ENCODE measurements at places on chromosomes 2 and 18.

- no peak for DNase-seq
These were observed 37.8 kb upstream of the OTOF start for GRCh38 chr2:26515771-26516170.

DNA sequence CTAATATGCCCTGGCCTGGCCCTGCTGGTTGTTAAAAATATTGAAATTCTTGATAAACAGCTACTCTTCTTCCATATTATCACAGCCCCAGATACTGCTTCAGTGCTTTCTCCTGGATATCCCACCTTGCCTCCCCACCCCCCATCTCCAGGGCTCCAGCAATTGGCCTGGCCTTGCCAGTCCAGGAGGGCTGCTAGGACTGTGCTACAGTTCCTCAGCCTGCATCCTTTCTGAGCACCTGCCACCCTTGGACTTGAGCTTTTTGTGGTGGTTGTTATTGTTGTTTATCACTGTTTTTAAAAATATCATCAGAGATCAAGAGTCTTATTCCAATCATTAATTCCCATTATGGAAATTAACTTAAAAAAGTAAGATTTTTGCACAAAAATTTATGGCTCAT is 13.5 kb downstream of the HNMT start:
- DNase-seq: no peak

GRCh38 chr18:48317781-48318381 is 91.3 kb downstream of the ZBTB7C start:
- no peak for DNase-seq

DNA sequence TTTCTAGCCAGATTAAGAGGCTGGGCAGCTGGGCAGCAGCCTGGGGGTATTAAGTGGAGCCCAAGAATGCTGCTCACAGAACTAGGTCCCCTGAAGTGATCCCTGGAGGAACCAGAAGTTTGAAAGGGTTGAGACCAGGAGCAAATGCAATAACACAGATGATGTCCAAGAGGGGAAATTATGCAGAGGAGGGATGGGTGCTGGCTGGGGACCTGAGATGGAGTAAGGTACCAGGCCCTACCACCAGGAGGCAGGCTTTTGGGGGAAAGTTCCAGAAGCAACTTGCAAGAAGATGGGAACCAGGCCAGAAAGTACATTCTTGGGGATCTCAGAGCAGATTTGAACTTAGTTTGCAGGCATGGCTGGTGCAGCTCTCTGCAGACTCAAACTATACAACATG is 175.1 kb downstream of the NCK2 start:
- no peak for DNase-seq

- DNase-seq: no peak
These were observed 22.2 kb upstream of the MYO3B start for GRCh38 chr2:170155723-170156253.

- DNase-seq: no peak
These were observed 17.6 kb upstream of the DNER start for GRCh38 chr2:229731916-229732315.

DNA sequence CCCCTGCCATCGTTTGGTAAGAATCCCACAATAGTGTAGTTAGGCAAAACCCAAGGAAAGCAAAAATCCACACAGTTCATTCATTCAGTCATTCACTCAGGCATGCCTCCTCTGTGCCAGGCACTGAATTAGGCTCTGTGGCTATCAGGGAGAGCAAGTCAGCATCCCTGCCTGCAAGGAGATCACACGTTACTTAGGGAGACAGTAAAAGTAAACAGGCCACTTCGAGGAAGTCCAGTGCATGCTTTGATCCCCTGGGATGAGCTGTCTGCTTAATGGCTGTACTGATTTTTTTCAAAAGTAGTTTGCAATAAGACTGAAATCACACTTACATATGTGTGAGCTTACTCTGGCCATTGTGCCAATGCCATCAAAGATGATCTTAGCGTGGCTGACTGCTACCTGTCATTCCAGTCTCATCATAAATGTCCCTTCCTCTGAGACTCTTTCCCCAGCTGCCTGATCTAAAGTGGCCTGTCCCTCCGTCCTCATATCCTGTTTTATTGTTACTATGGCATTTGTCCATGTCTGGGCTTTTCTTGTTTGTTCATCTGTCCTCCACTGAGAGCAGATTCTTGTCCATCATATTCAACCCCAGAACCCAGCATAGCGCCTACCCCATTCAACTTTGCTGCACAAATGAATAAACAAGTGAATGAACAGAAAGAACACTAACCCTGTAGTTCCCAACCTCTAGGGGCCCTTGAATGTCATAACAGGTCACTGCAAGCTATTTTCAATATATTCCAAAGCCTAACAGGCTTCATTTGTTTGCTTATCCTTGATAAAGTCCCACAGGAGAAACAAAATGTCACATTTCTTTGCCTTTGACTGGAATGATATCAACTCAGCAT is 84.1 kb downstream of the GALNT14 start:
- no peak for DNase-seq

GRCh38 chr2:168589236-168590211 is 133.5 kb downstream of the CERS6 start:
- DNase-seq: no peak

DNA sequence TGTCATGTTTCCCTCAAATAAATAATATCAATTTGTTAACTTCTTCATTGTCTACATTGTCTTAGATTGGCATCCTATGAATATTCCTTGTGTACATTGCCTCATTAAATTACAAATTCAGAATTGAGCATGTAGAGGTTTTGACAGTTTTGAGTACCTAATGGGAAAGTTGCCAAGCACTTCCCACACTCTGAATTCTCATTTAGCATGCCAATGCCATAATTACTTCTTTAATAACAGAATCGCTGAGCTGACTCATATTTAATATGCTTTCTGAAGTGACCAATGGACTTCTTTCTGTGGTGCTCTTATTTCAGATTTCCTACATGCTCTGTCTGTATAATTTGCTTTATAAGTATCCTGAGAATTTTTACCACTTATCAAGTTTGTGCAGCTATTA is 114.4 kb upstream of the NOL4 start:
- DNase-seq: no peak

DNA sequence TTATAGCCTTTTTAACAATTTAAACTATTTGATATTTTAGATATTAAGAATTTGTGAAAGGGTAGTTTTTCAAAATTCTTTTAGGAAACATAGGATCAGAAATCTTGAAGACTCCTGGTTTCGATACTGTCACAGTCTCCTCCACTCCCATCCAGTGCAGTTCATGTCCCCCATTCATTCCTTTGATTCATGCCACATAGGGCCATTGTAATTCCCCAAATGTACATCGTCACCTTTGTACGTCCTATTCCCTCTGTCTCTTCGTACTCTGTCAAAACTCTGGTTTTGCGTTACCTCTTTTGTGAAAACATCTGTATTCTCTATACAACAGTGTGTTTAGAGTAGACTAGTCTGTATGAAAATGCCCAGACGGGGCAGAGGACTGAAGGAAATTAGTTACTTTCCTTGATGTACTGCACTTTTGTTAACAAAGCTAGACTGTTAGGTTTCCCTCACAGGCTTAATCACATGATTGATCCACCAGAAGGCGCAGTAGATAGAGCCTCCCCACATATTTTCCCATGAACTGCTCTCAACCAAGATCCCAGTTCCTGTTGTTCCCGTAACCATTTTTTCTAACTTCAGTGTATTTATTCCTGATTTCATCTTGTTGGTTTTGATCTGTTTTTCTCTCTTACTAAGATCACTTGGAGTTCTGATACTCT is 2.5 kb downstream of the MRPL35 start:
- no peak for DNase-seq

GRCh38 chr2:29816651-29817050 is 104.7 kb downstream of the ALK start:
- DNase-seq: no peak

DNA sequence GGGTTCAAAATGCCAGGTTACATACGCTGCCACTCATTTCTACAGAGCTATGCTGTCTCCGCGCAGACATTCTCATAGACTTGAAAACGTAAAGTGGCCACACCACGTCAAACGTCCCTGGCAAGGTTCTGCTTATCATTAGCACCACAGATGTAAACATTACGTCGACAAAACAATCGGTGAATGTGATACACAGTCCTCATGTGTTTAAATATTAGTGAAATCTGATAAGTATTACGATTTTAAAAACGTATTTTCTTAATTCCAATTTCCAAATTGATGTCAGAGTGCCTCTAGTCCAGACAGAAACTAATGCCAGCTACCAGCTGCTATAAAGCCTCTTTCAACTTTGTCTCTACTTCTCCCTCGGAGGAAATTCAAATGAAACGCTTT is 1.2 kb downstream of the STK17B start:
- no peak for DNase-seq

- DNase-seq: no peak
These were observed 5.2 kb upstream of the CTDSP1 start for GRCh38 chr2:218394298-218395089.

DNA sequence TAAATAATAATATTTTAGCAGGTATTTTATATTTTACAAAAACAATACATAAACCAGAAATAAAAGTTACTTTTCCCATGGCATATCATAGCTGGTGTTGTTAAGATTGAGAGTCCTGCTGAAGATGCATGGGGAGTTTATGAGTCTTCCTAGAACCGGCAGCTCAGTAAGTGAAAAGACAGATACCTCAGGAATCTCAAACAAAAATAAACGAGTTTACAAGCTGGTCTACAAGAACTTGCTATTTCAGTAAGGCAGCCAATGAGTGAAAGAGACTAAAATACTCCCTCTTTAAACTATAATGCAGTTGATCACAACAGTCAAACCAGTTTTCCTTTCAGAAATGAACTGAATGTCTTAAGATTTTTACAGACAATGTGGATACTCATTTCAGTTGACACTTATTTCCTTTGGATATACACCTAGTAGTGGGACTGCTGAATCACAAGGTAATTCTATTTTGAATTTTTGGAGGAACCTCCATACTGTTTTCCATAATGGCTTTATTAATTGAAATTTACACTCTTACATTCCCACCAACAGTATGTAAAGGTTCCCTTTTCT is 8.9 kb downstream of the GAREM1 start:
- DNase-seq: no peak

GRCh38 chr18:50627594-50628532 is 68.0 kb downstream of the MAPK4 start:
- DNase-seq: no peak

DNA sequence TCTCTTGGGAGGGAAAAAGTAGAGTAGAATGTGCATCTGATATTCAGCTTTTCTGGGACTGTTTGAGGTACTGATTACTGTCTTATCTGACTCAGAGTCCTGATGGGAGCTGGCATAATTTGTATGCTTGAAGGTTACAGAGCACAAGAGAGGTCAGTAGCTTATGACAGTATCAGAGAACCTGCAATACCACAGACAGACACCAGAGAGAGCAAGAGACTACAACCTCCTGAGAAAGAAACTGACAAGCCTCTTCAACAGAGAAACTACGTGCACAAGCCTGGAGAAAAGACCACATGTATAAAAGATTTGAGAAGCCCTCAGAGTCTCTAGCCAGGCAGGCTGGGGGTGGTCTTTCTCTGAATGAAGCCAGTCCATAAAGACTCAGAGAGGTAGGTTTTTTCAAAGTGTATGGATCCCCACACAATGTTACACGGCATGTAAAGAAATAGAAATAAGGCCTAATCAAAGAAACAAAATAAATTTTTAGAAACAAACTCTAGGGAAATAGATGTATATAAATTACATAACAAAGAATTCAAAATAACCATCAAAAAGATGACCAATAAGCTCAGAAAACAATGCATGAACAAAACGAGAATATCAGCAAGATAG is 568.3 kb downstream of the LRRTM4 start:
- no peak for DNase-seq
